ENCODE measurements at places on chromosomes 2 and 18.
A peak's percentile ranks its signal among the peaks of the same experiment; 100 is the strongest.

DNA sequence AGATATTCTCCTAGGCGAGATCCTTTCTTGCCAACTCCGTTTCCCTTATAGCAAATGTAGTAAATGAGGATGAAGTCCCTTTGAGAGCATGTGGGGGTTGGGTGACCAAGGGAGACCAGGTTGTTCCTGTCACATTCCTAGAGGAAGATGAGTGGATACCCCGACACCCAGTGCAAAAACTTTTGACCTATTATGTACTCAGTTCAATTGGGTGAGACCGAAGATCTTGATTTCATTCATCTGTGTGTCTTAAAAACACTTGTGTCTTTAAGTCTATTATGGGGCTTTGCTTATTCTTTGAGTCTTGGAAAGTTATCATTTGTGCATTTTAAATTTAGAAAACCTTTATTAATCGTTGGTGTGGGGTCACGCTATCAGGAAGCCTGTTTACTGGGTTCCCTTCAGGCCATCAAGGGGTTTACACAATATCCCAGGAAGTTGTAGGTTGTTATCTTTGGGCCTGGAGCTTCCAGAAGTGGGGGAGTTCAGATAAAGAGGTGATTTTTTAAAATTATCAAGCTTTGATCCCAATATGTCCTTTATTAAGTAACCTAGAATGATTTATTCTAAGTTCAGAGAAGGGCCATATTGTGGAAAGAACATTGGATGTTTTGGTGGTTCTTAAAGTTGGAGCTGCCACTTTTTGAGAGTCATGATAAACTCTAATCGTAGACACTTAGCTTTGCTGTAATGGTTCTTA, 2.8 kb downstream of the RHOB start:
- DNase-seq: no peak

- no peak for DNase-seq
Observed at GRCh38 chr2:62744603-62745002, 39.1 kb downstream of the EHBP1 start.

DNA sequence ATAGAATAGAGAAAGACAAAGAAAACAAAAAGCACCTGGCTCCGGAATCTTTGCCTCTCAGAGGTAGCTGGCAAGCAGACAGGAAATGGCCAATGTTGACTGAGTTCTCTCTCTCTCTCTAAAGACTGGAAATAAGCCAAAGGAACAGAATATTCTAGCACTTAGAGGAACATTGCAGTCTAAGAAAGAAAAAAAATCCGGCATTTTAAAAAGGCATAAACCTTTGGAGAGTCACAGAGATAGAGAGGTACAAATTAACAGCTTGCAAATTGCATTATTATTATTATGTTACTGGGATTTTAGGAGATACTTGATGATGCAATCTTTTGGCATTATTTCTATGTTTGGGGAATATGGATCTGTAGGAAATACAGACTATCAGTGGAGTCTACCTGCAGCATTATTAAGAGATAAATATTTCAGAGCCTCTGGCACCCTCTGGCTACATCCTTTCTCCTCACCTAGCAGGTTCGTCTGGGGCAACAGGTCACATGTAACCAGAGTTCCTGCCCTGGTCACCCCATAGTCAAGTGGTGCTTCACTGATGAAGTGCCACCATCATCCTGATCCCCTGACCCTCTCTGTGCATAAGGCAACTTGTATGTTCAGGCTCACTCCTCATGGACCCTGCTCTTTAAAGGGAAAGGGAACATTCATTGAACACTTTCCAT, 318.9 kb upstream of the ACVR2A start:
- no peak for DNase-seq

DNA sequence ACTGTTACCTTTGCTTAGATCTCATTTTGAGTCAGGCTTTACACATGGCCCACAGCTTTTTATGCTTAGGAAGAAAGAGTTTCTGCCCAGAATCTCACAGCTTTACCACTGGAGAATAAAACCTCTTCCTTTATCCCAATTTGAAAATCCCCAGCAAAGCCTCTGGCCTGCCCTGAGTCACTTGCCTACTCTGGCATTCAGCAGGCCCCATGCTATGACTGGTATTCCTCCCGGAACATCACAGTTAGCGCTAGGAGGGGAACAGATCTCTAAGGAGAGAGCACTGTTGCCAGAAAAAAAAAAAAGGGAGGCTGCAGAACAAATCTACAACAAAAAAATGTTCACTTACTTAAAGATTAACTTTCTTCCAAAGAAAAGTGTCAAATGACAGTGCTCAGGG, 152.9 kb upstream of the DNMT3A start:
- DNase-seq: no peak

GRCh38 chr2:187206071-187206470, 242.0 kb downstream of the CALCRL start:
- DNase-seq: no peak

DNA sequence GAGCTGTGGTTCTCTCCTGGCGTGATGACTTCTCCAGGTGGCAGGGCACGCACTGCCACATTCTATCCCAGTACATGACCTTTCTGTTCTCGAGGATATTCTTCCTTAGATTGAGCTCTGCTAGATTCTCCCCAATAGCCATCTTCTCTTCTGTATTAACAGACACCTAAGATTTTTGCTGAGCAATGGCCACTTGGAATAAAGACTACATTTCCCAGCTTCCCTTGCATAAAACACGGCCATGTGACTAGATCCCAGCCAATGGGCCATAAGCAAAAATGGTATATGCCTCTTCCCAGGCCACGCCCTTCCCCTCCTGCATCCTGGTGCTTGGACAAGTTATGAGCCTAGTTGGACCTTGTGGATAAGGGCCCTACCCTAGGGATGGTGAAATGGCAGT, 82.1 kb downstream of the EIF2AK3 start:
- DNase-seq: no peak

DNA sequence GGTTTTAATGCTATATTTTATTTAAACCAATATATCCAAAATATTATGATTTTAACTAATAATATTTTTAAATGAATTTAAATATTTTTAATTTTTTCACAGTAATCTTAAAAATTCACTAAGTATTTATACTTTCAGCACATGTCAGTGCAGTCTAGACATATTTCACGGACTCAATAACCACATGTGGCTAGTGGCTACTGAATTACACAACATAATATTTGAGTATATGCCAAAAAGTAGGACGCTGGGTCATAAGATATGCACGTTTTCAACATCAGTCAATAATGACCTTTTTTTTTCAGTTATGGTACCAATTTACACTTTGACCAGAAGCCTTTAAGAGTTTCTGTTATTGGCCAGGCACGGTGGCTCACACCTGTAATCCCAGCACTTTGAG, 117.7 kb downstream of the GFPT1 start:
- DNase-seq: no peak

GRCh38 chr2:73008766-73009135, 62.8 kb downstream of the SFXN5 start:
- no peak for DNase-seq

GRCh38 chr2:128401680-128402079, 83.0 kb upstream of the HS6ST1 start:
- no peak for DNase-seq

GRCh38 chr2:201980946-201981345, 52.7 kb upstream of the FZD7 start:
- DNase-seq: no peak

DNA sequence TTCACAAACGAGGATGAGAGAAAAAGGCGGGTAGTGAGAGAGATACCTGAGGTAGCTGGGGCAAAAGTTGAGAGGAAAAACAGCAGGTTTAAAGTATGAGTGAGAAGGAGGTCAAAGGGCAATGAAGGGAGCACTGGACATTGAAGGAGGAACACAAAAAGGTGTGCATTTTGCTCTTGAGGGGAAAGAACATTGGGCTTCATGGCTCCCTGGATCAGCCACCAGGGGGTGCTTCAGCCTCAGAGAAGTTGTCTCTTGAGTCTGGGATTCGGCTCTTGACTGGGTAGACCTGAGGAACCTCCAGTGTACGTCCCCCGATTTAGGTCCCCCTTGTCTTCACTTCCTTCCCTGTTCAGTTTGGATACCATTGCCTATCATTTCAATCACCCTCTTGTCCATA, 128.5 kb downstream of the RAPGEF4 start:
- DNase-seq: peak; percentile 42

GRCh38 chr2:151945186-151945585, 117.0 kb upstream of the ARL5A start:
- DNase-seq: no peak

- no peak for DNase-seq
Observed at GRCh38 chr2:199716807-199717586, 134.0 kb downstream of the FTCDNL1 start.

DNA sequence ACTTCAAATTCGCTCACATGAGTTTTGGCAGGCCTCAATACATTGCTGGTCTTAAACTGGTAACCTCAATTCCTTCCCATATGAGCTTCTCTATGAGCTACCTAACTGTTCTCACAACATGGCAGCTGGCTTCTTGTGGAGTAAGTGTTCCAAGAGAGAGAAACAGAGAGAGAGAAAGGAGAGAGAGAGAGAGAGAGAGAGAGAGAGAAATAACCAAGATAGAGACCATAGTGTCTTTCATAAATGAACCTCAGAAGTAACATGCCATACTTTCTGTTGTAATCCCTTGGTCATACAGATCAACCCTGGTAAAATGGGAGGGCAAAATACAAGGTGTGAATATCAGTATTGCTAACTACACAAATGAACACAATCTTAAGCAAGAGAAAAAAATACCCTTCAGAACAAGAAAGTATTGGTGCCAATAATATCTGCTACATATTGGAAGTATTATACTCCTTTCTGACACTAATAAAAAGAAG, 33.2 kb upstream of the UBE2E3 start:
- no peak for DNase-seq

DNA sequence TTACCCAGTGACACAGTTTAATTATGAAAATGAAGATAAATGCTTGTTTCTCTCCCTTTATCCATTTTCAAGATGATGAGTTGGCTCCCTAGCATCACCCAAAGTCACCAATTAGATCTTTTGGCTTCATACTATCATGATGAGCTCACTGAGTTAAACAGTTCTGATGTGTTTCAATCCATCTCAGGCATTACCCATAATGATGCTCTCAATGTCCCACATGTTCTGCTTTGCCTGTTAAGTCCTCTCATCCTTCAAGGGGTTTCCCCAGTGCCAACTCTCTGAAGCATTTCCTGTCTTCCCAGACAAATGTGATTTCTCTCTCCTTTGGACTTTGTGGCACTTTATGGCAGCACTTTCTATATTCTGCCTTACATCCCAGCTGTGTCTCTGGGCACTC, 92.6 kb downstream of the EPB41L3 start:
- no peak for DNase-seq

GRCh38 chr2:181456660-181457120, 496 bp upstream of the ITGA4 start:
- DNase-seq: peak; percentile 35

Data from stimulated activated CD4-positive, alpha-beta T cell treated with anti-CD3 and anti-CD28 coated beads, Interleukin-4, amount 100 ng/mL, for 4 hours (primary cell).